GM18507 (cell line): ENCODE measurements at places on chromosomes 1 and 21.

DNA sequence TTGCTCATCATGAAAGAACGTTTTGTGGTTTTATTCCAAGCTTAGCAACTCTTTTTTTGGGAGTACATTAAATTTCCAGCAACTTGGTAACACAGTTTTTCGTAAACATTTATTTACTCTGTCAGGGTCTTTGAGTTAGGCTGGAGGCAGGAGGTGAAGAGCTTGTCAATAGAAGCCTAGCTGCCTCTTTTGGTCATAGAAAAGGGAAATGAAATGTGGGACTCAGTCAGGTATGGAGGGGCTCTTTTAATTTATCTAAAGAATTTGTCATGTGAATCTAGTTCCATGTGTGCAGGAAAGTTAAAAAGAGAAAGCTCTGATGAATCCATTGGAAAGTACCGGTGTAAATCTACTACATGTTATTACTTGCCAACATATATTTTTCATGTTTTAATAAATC is 45.9 kb upstream of the PRMT6 start:
- DNase-seq, result no peak

DNA sequence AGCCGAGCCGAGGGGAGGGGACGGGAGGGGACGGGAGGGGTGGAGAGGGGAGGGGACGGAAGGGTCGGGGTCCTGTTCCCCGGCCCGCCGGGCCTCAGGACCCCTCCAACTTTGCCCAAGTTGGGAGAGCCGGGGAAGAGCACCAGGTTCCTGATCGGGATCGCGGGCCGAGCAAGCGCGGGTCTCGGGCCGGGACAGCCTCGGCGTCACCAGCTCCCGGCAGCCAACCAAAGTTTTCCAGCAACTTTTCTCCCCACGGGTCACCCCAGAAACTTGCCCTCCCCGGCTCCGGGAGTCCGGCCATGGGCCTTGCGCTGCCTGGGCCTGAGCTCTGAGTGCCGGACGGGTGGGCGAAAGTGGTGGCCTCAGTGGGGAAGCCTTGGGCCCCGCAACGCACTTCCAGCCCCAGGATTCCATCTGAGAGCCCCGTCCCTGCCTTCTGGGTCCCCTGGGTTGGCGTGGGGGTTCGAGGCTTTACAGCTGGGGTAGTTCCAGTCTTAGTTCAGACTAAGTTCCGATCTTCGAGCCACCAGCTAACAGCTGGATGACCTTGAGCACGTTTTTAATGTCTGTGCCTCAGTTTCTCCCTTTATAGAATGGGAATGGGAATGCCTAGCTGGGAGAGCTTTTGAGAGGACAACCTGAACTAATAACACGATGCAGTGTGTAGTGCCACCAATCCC is 458 bp downstream of the ZC3H12A start:
- no peak for DNase-seq

DNA sequence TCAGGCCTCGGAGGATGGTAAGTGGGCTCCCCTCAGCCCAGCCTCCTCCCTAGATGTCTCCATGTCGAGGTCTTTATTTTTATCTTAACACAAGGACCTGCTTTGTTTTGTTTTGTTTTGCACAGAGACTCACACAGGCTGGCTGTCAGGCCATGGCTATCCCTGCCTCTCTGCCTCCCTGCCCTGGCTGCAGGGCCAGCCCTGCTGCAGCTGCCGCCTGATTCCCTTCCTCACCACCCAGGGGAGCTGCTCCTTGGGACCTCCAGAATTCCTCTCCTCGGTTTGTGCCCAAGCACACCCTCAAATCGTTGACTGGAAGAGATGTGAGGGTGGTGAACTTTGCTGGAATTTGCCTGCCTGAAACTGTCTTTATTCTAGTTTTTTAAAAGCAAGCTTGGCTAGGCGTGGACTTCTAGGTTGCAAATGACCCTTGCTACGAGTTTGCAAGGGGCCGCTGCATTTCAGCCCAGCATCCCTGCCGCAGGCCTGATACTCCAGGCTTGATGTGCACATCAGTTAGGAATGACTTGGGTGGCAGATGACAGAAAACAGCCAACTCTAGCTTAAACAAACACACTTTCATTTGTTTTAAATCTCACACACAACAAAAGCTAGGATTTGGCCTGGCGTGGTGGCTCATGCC is 37.1 kb downstream of the WNT9A start:
- no peak for DNase-seq

- no peak for DNase-seq
Measured at GRCh38 chr1:154237880-154238506, 17.2 kb downstream of the UBAP2L start.

DNA sequence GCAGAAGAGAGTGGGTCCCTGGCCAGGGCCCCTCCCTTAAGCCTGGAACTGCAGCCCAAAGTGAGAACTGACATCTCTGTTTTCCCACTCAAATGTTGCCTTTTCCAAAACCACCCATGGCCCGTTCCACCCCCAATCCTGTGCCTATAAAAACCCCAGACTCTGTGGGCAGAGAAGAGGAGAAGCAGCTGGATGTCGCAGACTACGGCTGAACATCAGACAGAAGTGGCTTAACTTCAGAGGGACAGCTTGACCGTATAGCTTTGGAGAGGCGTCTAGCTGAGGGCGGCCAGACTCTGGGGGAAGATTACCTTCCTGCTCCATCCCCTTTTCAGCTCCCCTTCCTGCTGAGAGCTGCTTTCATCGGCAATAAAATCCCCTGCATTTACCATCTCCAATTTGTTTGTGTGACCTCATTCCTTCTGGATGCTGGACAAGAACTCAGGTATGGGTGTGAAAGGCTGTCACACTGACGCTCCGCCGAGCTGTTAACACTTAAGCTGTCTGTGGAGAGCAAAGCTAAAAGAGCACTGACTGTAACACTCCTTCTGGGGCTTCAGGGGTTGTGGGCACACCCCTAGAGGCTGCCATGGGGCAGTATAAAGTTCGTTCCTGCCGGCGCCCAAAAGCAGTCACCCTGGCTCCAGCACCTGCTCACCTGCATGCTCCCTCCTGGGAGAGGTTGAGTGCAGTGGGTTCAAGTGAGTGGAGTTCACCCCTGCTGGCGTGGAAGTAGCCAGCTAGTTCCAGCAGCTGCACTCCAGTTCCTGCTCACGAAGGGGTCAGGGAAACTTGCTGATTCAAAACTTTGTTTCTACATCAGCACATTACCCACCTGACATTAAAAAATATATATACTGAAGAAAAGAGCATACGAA is 19.6 kb upstream of the ERO1B start:
- no peak for DNase-seq

DNA sequence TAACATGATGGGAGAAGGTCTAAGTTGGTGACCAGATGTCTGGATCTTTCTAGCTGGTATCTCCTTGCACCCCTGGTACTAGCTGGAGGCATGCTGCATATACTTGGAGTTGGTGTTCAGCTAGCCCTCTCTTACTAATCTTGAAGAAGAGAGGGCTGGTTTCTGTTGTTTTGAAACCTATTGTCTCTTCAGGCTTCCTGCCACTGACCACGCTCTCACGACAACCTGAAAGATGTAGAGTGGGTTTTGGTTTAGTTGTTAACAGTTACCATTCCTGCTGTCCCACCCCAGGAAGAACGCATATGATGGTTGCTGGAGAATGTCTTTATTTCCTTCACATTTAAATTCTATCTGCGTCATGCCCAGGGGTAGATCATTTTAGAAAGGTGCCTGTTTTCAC is 3.6 kb downstream of the MAN1C1 start:
- DNase-seq, result no peak

GRCh38 chr1:184588701-184589100 is 166.0 kb downstream of the EDEM3 start:
- DNase-seq, result no peak

DNA sequence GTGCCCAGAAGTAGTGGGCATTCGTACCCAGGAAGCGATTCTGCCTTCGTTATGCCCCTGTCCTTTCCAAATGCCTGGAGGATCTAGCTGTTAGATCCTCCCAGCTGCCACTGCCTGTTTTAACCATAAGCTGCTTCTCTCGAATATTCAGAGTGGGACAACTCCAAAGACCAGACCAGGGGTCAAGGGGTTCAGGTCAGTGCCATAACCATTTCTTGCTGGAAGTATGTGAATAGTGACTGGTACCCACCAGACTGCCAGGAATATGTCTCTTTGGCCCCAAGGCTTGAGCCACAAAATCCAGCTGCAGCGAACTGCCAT is 914 bp upstream of the MTF1 start:
- DNase-seq, result no peak

DNA sequence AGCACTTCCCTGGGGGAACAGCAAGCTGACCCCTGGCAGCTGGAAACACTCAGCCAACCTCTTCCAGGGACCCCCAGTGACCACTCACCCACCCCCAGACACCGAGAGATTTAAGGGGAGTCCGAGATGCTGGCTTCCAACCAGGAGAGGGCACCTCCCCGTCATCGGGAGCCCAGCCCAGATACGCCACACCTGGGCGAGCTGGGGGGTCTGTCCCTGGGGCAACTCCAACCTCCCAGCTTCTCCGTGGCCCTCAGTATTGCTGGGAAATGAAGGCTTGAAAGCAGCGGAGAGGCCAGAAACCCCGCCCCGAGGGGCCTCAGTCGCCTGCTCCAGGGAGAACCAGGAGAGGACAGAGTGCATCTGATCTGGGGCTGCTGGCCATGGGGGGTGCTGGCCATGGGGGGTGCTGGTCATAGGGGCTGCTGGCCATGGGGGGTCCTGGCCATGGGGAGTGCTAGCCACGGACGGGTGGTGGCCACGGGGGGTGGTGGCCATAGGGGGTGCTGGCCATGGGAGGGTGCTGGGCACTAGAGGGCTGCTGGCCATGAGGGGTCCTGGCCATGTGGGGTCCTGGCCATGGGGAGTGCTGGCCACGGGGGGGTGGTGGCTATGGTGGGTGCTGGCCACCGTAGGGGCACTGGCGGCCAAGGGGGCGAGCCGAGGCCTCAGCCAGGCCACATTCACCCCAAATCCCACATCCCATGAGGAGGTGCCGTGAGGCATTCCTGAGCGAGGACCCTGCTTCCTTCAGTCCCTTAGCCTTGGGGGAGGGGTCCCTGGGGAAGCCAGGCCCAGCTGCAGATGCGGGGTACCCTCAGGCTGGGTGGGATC is 61.5 kb upstream of the TTC34 start:
- DNase-seq, result no peak

DNA sequence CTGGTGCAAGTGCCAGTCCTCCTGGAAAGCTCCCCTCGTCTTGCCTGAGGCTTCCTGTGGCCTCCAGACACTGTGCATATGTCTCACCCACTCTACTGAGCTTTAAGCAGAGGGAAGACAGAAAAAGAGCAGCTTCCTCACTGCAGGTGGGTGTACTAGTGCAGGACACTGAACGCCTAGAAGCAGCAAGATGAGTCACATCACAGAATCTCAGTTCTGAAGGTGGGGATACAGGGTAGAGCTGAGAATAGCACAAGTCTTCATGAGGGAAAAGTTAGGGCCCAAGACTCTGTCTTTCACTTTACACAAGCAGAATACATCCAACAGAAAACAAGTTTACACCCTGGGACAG is 37.4 kb downstream of the PCAT6 start:
- DNase-seq, result no peak

DNA sequence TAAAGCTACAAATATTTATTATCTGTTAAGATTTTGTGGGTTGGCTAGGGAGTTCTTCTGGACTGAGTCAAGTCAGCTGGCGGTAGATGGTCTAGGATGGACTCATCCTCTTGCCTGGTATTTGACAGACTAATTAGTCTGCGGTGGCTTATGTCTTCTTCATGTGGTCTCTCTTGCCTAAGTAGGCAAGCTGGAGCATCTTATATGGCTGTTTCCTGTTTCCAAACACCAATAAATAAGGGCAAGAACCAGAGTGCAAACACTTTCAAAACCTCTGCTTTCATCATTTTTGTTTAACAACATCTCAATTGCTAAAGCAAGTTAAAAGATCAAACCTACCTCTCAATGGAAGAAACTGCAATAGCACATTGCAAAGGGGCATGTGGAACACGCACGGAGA is 484.8 kb downstream of the PTPRC start:
- DNase-seq, result no peak

DNA sequence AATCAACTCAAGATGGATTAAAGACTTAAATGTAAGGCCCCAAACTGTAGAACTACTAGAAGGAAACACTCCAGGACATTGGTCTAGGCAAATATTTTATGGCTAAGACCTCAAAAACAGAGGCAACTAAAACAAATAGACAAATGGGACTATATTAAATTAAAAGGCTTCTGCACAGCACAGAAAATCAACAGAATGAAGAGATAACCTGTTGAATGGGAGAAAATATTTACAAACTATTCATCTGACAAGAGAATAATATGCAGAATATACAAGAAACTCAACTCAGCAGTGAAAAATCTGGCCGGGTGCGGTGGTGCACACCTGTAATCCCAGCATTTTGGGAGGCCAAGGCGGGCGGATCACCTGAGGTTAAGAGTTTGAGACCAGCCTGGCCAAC is 84.1 kb upstream of the HNRNPU start:
- no peak for DNase-seq

DNA sequence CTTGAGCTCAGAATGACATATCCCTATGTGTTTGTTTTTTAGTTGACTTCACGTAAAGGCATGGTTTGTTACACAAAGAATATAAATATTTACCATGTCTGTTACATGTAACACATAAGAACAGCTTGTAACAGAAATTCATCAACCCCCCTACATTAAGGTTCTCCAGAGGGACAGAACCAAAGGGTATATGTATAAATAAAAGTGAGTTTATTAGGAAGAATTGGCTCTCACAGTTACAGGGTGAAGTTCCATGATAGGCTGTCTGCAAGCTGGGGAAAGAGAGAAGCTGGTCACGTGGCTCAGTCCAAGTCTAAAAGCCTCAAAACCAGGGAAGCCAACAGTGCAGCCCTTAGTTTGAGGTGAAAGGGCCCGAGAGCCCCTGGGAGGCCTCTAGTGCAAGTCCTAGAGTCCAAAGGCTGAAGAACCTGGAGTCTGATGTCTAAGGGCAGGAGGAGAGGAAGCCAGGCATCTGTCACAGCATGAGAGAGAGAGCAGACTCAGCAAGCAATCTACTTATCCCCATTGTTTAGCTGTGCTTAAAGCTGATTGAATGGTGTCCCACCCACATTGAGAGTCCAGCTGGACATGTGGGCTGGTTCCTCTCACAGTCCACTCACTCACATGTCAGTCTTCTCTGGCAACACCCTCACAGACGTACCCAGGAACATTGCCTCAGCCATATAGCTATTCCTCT is 15.8 kb downstream of the THRAP3 start:
- DNase-seq, result no peak

DNA sequence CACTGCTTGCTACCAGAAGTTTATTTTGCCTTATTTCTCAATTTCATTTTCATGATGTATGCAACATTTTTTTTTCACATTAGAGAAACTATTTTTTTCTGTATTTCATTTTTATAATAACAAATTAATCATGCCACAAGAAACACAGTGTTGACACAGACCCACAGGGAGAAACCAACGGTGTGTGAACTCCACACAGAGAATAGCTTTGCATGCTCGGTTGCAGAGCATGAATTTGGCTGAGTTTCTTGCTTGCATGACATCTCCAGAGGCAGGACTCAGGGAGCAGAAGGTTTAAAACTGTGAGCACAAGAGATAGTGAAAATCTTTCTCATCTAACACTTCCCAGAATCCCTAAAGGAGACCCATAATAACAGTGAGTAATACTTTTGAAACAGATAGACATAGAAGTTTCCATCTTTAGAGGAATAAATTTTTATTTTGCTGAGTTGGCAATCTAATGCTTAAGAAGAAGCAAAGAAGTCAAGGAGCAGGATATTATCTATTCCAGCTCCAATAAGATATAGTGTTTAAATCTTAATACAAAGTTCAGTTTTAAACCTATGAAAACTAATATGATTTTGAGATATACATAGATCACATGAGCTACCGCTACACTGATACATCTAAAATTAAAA is 890.9 kb downstream of the MRPL39 start:
- DNase-seq, result no peak

GRCh38 chr1:195785830-195786229 is 822.4 kb downstream of the KCNT2 start:
- DNase-seq, result no peak
